Left hindlimb (tissue), 1 donor: ENCODE measurements at places on chromosomes 16 and 17.

- no peak for DNase-seq
Measured at GRCh38 chr16:52446080-52446479, 100.9 kb downstream of the TOX3 start.

GRCh38 chr16:1042049-1042744 lies 30.4 kb upstream of the SSTR5 start:
- no peak for DNase-seq

DNA sequence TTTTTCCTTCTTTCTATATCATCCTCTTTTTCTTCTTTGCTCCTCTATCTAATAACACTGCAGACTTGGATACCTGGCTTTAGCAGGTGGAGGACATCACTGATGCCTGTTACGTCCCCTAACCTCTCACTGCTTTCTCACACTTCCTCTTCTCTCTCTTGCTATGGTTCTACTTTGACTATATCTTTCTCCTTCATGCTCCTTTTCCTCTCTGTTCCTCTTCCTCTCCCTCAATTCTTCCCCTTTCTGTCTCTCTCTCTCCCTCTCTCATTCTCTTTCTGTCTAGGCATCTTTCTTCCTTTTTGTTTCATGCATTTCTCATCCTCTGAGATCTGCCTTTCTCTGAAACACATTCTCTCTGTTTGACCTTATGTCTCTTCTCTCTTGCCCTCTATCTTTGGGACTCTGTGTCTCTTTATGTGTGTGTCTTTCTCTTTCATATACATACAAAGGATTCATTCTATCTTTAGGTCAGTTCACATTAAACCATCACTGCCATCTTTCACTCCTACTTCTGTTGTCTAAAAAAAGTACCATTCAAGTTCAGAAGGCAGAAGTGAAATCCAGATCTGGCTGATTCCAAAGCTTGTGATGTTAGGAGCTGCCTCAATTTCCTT lies 353.7 kb downstream of the SHISA9 start:
- no peak for DNase-seq

DNA sequence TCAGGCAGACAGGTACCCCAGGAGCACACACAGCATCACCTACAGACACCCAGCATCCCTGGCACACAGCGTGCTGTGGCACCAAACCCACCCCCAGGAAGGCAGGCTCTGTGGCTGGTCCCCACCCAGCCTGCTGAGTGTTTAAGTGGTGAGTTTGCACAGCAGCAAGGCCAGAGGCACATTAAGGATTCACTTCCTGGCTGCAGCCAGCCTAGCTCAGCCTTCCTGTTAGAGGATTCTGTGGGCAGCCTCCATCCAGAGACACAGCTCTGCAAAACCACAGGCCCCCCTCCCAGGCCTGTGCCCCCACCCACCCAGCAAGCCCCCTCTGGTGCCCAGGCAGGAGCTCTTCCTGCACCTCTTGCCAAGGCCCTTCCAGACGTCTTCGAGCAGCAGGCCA lies 36.1 kb upstream of the PHB1 start:
- no peak for DNase-seq

DNA sequence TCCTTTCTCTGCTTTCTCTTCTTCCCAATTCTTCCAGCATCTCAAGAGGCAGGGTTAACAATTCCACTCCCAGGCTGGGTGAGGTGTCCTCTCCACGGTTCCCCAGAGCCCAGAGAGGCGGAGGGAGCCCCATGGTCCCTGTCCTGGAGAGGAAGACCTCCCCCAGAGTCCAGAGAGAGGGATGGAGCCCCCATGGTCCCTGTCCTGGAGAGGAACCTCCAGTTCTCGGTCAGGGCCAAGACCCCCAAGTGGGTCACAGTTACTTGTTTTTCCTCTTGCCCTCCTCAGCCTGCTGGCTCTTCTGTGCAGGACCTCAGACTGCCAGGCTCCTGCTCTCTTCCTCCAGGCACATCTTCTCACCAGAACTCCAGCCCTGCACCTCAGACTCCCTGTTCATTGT lies 135.2 kb downstream of the RPTOR start:
- DNase-seq, result no peak

DNA sequence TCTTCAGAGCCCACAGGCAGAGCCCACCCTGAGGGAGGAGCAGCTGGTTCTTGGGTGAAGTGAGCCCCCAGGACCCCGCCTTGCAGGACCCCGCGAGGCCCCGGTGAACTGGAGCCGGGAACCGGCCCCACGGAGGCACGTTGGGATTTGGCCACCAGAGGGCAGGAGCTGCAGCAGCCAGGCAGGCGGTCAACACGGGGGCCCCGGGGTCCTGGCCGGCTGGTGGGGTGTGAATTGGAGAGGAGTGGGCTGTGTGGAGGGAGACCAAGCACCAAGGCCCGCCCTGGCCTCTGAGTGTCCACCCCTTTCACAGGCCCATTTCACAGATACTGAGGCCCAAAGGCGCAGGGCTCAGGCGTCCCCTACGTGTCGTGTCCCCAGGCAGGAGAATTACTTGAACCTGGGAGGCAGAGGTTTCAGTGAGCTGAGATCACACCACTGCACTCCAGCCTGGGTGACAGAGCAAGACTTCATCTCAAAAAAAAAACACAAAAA lies 2.2 kb downstream of the DPEP1 start:
- DNase-seq, result no peak

GRCh38 chr16:19140396-19140795 lies 26.6 kb downstream of the ITPRIPL2 start:
- DNase-seq, result no peak

GRCh38 chr17:60301649-60302048 lies 90.3 kb downstream of the USP32 start:
- DNase-seq, result no peak

DNA sequence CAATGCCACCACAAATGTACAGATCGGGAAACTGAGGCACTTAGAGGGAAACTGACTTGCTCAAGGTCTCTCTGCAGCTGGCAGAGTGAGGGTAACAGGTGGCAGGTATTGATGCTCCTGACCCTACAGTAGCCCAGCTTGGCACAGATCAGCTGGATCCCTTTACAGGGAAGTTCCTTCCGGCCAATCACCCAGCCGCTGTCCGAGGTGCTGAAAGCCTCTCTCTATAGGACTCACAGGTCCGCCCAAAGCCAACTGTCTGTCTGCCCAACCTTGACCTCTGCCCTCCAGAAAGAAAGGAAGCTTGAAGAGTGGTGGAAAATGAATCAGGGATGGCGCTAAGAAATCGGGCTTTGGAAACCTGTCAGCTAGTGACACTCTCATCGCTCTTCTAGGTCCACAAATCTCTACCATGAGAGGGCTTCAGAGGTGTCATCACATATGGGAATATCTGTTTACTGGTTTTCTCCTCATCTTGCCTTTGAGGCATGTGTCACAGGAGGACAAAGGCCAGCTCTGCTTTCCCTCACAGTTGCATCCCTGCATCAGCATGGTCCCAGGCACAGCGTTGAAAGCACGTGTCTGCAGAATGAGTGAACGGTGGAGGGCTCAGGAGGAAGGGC lies 246.2 kb downstream of the KATNIP start:
- peak; percentile 69 for DNase-seq

DNA sequence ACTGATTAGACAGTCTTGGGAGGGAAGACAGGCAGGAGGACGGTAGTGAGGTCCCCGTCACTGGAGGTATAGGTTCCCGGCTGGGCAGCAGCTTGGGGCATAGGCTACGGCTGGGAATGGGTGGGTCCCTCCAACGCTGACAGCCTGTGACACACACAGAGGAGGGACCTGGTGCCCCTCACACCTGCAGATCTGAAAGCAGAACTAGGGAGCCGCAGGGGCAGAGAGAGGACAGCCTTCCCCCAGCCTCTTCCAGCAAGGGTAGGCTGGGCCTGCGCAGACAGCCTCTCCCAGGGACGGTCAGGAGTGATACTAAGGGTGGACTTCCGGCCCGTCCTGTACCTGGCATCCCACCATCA lies 2.0 kb downstream of the P2RX1 start:
- no peak for DNase-seq

- no peak for DNase-seq
Measured at GRCh38 chr17:51857052-51857597, 301.4 kb downstream of the CA10 start.

GRCh38 chr17:48561884-48562810 lies 16.0 kb downstream of the HOXB4 start:
- no peak for DNase-seq

DNA sequence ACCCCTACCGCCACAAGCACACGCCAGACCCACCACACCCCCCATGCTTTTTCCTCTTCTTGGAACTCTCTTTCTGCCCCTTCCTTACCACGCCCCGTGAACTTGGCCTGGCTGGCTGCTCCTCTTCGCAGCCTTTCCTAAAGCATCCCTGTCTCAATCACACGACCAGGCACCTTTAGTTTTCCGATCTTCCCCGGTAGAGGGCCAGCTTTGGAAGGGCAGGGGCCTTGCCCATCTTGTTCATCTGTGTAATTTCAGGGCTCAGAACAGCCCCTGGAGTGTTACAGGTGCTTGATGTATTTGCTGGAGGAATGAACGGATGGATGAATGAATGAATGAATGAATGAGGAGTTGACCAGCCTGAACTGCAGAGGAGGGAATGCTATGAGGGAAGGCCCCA lies 3.7 kb downstream of the SPPL2C start:
- DNase-seq, result no peak

GRCh38 chr16:5321930-5322329 lies 224.3 kb upstream of the EEF2KMT start:
- DNase-seq, result no peak

- DNase-seq, result no peak
Measured at GRCh38 chr17:66966704-66967418, 2.4 kb downstream of the CACNG4 start.

DNA sequence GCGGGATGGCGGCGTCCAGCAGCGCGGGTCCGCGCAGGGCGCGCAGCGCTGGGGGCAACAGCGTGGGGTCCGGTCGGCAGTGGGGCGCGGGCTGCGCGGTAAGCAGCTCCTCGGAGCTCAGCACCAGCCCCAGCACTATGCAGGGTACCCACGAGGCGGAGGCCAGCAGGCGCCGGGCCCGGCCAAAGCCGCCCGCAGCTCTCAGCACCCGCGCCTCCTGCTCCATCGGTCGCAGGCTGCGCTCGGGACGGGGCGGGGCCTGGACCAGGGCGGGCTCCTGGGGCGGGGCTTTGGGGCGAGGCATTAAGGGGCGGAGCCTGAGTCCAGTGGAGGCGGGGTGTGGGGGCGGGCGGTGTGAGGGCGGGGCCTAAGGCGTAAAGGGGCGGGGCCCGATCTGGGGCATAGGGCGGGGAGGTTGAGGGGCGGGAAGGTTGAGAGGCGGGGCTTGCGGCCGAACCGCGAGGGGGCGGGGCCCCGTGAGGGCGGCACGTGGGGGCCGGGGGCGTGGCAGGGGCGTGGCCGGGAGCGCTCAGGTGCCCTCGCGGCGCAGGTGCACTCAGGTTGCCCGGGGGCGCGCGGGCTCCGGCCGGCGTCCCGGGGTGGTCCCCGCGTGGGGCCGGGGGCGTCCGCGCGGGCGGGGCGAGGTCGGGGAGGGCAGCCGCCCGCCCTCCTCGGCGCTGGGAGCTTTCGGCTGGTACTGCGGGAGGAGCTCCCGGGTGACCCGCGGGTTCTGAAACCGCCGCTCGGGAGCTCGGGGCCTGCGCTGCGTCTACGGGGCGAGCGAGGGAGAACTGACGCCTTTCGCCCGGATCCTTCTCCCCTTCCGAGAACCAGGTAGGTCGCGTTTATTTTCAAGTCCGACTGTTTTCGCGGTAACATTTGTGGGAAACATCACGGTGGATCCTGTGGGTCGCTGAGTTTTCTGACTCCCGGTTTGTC lies 1.4 kb upstream of the SLC22A31 start:
- DNase-seq, result no peak

DNA sequence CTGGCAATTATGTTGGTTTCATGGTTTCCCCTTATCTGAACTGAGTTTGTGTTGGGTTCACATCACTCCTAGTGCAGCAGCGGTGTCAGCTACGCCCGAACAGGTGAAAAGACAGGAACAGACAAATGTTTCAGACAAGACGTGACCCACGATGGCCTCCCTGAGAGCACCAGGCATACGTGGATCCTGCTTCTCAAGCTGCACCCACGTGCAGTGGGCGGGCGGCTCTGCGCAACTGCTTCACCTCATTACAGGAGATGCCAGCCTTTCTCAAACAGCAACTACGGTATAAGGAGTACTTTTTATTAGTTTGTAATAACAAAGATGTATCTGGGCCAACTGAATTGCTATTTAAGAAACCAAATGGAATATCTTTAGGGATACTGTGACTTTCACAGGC lies 32.8 kb upstream of the SLC38A8 start:
- DNase-seq, result no peak

DNA sequence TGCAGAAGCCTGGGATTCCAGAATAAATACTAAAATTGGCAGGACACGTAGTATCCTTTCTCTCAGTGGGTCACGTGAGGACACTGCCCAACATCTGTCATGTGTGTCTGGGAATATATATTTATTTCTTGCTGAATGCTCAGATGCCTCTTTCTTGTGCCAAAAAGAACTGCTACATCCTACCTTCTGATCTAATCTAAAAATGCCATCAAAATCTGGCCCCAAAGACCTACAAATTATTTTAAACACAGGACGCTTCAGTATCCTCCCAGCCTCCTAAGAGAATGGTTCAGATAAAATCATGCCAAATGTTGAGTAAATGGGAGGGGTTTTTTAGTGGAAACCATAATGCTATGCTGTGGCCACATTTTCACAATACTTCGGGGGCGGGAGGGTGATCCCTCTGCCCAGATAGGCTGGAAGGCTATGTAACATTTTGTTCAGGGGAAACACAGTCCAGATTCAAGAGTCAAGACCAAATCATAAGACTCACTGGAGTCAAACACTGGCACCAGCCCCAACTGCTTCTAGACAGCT lies 22.9 kb upstream of the CORO6 start:
- DNase-seq, result peak; percentile 70

DNA sequence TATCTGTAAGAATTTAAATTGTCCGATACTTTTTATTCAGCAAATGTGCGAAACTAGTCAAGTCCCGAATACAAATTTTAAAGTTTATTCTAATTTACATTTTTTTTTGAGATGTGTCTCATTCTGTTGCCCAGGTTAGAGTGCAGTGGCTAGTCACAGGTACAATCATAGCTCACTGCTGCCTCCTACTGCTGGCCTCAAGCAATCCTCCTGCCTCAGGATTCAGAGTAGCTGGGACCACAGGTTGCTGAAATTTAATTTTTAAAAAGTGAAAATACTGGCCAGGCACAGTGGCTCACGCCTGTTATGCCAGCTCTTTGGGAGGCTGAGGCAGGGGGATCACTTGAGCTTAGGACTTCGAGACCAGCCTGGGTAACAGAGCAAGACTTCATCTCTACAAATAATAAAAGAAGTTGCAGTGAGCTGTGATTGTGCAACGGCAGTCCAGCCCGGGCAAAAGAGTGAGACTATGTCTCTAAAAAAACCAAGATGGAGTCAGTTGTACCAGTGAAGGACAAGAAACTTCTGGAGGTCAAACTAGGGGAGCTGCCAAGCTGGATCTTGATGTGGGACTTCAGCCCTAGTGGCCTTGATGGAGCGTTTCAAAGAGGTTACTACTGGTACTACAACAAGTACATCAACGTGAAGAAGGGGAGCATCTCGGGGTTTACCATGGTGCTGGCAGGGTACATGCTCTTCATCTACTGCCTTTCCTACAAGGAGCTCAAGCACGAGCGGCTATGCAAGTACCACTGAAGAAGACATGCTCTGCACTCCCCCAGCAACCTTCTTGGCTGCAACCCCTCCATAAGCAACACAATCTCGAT lies 5.6 kb downstream of the POLG2 start:
- DNase-seq, result no peak

- DNase-seq, result no peak
Measured at GRCh38 chr17:54117452-54117851, 294.7 kb downstream of the KIF2B start.
